ENCODE measurements at places on chromosomes 3 and 15.
A peak's percentile ranks its signal among the peaks of the same experiment; 100 is the strongest.

DNA sequence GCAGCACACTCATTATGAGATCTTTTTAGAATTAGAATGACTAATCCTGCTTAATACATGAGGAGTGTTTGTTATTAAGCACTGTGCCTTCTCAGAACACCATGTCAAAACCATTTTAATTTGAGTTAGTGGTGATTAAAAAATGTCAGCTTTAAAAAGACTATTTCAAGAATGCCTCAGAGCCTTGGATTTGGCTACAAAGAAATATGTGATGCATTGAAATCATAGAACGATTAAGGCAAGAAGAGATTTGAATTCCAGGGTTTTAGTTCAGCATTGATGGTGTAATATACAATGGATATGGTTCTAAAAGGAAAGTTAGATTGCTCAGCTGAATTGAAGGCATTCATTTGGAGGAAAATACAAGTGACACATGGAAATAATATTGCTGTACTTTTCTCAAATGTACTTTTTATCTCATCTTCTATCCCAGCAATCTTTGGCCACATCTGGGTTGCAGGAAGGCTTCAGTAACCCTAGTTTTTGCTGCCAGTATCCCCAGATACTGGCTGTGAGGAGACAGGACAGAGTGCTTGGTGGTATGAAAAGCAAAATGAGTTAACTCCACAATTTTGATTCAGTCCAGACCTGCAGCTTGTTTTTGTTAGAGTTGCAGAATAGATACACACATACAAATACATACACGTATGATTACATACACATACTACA is 303.8 kb downstream of the CLSTN2 start:
- DNase-seq, result no peak

- no peak for DNase-seq
Observed at GRCh38 chr15:71296315-71296679, 181.0 kb downstream of the THSD4 start.

GRCh38 chr15:93111451-93111850 is 22.4 kb upstream of the RGMA start:
- DNase-seq, result no peak

DNA sequence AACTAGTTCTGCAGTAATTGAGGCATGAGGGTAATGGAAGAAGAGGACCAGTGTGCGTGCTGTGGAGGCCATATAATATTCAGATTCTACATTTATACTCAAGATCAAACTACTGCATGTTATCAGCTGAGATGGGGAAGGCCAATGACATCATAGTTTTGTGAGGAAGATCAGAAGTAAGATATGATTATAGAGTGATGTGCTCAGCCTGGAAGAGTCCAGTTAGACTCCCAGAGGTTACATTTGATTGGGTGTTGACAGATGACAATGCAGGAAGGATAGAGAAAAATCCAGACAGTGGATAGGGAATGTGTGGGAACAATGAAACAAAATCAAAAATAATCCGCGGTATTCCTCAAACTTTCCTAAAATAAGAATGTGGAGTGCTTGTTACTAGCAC is 35.4 kb downstream of the GOLIM4 start:
- no peak for DNase-seq

GRCh38 chr3:20914310-20914709 is 728.3 kb upstream of the SGO1 start:
- no peak for DNase-seq

- no peak for DNase-seq
Observed at GRCh38 chr15:74548241-74548640, 7.2 kb downstream of the ARID3B start.

DNA sequence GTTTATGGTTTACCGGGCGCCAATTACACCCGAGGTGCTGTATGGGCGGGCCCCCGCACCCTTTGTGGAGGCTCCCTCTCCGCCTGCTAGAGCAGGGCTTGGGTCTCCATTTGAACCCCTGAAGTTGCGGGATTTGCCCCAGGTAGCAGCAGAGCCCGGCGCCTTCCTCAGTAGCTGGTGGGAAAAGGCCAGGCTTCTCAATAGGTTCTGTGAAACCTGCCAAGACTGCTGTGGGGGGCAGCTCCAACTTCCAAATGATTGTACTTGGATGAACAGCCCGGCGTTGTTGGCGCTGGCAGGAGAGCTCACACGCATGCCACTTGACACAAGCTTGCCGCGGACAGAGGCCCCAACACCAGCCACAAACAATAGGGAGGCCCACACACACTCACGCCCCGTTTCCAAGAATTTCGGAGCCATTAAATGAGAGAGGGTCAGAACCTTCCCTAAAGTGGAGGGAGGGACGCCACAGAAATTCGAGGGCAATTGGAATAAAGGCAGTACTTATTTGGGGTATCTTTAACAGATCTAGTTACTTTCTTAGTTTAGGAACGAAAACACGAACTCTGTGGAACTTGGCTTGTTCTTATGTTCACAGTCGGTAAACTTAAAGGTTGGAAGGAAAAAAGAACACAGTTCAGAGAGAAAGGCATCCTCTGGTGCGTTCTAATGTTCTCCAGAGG is 1.4 kb downstream of the EPHB3 start:
- no peak for DNase-seq

GRCh38 chr15:93063262-93063671 is 25.7 kb downstream of the RGMA start:
- no peak for DNase-seq

- no peak for DNase-seq
Observed at GRCh38 chr3:162584986-162585385, 1088.4 kb downstream of the OTOL1 start.

DNA sequence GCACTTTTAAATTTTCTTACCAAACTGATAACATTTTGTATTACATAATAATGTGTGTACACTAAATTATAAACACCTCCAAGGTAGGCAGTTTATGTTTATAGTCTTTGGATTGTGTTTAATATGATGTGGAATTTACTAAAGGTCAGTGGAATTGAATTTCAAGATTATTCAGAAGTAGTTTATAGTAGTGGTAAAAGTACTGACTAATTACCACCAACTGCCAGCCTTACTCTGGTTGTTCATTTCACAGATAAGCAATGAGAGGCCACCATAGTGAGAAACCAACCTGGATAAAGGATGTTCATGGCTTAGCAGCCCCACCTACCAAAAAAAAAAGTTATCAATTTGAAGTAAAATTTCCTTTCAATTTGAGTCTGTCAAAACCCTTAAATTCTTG is 54.0 kb upstream of the EIF5A2 start:
- no peak for DNase-seq

DNA sequence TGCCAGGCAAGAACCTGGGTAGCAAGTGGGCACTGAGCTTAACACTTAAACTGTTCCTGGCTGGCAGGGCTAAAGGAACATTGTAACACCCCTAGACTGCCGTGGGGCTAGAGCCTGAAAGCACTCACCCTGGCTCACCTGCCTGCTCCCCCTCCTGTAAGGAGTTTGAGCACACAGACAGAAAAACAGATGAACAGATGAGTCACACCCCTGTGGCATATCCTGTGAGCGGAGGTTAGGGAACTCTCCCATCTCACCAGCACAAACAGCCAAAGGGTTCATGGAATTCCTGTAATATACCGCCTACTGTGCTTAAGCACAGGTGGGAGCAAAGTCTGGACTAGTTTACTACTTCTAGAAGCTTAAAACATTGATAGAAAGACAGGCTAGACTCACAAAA is 300.1 kb downstream of the ROBO1 start:
- no peak for DNase-seq

GRCh38 chr15:86906376-86906775 is 826.7 kb downstream of the AGBL1 start:
- no peak for DNase-seq

GRCh38 chr15:73518876-73519733 is 76.1 kb downstream of the REC114 start:
- DNase-seq, result no peak

- no peak for DNase-seq
Observed at GRCh38 chr3:156718622-156719306, 44.4 kb downstream of the TIPARP start.

DNA sequence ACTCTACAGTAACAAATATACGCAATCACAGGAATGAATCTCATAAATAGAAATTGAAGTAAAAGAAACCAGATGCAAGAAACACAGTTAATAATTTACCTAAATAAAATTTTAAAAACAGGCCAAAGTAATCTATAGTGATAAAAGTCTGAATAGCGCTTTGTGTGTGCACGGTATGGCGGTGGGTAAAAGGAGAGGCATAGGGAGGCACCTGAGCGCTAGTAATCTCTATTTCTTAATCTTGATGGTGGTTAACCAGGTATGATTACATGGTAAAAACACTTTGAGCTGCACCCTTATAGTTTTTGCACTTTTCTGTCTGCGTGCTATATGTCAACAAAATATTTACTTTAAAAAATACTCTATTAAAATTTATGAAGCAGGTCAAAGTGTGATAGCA is 198.1 kb upstream of the SATB1 start:
- DNase-seq, result no peak

DNA sequence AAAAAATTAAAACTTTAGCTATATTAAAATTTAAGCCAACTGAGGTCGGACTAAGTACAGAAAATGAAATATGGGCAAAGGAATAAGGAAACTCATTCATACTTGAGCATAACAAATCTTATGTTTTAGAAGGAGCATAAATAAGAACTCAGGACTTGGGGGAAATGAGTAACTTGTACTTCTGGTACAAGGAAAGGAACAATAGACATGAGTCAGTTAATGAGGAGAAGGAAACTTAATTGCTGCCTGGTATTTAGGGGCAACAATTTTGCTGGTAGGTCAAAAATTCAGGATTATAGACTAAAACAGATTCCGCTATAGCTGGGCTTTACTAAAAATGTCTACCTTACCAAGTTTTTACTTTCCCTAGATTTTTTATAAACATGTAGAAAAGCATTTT is 113.1 kb downstream of the MYO5A start:
- no peak for DNase-seq

DNA sequence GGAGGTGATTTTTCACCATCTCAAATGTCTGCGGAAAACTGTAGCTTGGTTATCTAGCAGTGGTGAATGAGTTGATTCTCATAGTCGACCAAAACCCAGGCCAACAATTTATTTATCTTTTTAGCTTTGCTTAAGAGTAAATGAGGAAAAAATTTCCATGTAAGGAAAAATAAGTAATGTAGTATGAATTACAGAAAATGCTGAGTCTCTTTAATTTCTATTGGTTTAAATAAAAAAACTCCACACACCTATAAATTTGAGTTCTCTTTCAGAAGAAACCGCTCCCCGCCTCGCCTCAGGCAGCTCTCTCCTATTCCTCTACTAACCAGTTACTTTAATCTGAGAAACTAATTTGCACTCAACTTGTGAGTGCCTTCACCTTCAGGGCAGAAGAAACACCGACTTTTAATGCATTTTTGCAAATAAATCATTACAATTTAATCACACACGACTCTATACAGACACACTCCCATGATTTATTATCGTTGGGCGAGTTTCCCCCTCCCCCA is 540 bp upstream of the RSRC1 start:
- DNase-seq, result no peak

DNA sequence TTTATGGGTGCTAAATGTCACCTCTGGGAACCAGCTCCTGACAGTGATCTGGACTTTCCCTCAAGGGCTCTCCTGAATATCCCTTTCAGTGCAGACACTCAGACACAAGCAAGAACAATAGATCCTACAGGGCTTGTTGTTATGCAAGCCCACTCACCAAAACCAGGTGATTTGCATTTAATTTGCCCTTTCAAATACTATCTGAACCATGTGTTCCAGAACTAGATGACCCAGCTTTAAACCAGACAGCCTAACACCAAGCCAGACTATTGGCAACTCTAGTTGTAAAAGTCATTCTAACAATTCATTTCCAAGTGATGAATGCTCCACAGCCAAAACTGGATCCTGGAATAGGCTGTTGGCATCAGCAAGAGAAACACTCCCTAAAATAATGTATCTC is 5.6 kb upstream of the ATP8B4 start:
- DNase-seq, result no peak

DNA sequence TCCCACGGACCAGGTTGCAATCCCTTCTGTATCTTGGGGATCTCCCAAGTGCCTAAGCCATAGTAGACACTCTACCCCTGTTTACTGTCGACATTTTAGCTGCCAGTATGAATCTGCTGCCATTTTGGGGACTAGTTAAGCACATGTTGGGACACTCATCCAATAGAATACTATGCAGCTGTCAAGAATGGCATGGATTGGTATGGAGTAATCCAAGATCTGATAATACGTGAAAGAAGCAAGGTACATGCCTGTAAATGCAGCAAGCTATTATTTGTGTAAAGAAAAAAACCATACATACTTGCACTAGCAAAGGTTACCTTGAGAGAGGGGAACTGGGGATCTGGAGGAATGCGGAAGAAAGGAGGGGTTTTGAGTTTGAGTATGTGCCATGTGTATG is 129.3 kb downstream of the SMAD6 start:
- no peak for DNase-seq

GRCh38 chr3:194865615-194866014 is 179.9 kb downstream of the FAM43A start:
- no peak for DNase-seq

DNA sequence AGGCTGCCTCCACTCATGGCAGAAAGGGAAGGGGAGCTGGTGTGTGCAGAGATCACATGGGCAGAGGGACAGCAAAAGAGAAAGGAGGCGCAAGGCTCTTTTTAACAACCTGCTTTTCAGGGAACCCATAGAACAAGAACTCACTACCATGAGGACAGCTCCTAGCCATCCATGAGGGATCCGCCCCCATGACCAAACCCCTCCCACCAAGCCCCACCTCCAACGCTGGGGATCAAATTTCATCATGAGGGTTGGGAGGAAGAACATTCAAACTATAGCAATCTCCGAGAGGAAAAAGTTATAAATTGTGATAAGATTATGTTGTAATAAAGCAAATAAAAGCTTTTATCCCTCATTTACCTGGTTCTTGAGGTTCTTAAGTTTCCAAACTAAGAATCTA is 84.7 kb upstream of the LMCD1 start:
- no peak for DNase-seq

GRCh38 chr3:196749125-196749524 is 9.5 kb downstream of the PAK2 start:
- no peak for DNase-seq

GRCh38 chr3:192929755-192930547 is 12.3 kb upstream of the MB21D2 start:
- no peak for DNase-seq

GRCh38 chr15:69468241-69469121 is 15.9 kb downstream of the RPLP1 start:
- no peak for DNase-seq

GRCh38 chr3:48662753-48663488 is at the start of gene CELSR3:
Gene CELSR3 (minus strand): TSS chr3:48662886. CDS start chr3:48662634, 252 bp downstream.
- peak; percentile 59 for DNase-seq

- no peak for DNase-seq
Observed at GRCh38 chr3:185900228-185900627, 37.6 kb downstream of the TRA2B start.

GRCh38 chr3:25831578-25831977 is 41.7 kb downstream of the OXSM start:
- no peak for DNase-seq

DNA sequence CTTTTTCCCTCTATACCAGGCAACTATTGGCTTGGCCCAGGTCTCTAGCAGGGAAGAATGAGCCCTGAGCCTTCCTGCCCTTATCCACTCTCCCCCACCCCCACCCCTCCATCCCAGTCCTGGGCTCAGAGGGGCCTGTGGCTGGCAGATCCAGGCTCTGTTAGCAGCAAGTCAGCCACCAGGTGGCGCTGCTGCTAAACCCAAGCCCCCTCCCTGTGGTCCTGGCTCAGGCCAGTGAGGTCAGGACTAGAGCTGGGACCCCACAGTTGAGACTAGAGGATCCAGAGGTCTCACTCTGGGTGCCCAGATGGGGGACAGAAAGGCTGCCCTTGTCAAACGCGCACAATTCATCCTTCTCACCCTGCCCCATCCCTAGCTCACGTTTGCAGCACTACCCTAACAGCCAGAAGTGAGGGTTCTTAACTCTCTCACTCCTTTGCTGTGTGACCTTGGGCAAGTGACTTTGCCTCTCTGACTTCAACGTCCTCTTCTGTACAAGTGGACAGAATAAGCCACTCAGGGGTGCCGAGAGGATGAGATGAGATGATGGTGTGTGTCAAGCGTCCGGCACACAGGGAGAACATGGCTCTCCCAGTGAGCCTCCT is 46.8 kb upstream of the SLC6A1 start:
- DNase-seq, result peak; percentile 61

Measured in GM12892 (cell line).